ENCODE measurements at places on chromosomes 3 and 15.
A peak's percentile ranks its signal among the peaks of the same experiment; 100 is the strongest.

DNA sequence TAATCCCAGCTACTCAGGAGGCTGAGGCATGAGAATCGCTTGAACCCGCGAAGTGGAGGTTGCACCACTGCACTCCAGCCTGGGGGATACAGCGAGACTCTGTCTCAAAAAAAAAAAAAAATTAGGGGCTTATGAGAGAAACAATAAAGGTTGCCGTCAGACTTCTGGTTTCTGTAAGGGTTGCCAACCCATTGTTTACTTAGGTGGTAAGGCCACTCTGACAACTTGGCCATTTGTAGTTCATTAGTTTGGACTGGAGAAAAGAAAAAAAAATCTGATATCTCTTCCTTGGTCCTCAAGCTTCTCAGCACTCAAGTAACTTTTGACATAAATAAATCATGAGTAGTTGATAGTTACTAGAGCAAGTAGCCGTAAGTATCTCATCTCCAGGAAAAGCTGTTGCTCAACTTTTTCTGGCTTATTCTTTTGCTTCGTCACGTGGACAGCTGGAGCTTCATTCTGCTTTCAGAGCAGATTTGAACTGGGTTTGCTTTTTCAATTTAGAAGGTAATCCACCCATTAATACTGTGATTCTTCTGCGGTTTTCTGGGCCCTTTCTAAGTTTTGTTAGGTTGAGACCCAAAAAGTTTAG is 9.4 kb downstream of the SNX1 start:
- DNase-seq: no peak

- DNase-seq: no peak
Measured at GRCh38 chr3:52705438-52705687, 228 bp downstream of the GLT8D1 start.

DNA sequence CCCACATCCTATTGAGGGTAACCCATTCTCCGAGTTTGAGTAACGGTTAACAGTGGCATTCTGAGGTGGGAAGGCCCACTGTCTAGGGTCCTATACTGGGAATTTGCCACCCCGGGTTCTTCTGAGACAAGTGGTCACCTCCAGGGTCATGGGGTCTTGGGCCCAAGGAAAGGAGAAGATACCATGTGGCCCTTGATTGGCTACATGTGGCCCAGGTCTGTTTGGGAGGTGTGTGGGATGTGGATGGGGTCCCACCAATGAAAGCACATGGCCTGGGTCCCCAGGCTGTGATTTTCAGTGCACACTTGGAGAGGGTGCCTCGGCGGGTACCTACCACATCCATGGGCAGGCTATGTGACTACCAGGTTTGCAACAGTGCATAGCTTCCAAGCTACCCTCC is 214.4 kb downstream of the UBE3A start:
- DNase-seq: no peak

DNA sequence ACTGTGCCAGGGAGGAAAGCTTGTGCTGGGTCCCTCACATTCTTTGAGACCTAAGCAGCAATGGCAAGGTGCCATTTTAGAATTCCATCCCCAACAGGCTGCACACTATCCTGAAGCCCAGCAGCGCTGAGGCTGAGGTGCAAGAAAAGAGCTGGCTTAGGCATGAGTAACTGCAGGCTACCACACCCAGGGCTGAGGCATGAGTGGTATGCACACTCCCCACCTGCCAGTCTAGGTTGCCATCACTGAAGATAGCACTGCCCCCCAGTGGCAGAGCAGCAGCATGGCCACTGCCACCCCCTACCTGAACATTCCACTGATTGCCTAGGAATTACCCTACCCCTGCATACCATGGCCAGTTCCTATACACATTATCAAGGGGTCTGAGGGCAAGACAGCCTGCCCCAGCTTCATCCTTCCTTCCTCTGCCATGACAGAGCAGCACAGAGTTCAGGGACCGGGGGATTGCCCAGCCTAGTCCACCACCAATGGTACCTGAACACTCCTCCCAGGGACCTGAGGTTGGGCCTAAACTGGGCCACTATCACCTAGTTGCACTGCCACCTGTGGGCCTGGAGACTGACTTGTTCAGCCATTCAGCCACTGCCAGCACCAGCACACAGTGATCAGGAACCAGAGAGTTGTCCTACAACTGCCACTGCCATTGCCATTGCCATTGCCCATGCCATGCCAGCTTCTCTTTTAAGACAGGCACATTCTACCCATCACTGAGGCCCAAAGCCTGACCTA is 129.8 kb downstream of the SATB1 start:
- no peak for DNase-seq

GRCh38 chr15:68054628-68055223 is 611 bp downstream of the PIAS1 start:
- DNase-seq: no peak

- no peak for DNase-seq
Measured at GRCh38 chr3:179591313-179591712, 13.1 kb downstream of the MRPL47 start.

GRCh38 chr3:62187022-62187431 is 186.3 kb downstream of the FEZF2 start:
- DNase-seq: no peak

GRCh38 chr15:82936966-82937711 is 15.4 kb downstream of the HOMER2 start:
- no peak for DNase-seq

- DNase-seq: no peak
Measured at GRCh38 chr3:10371167-10371566, 50.3 kb upstream of the SEC13 start.

- no peak for DNase-seq
Measured at GRCh38 chr3:84125201-84125721, 833.5 kb upstream of the CADM2 start.

GRCh38 chr15:101320501-101321052 is 25.5 kb upstream of the SNRPA1 start:
- DNase-seq: no peak

- no peak for DNase-seq
Measured at GRCh38 chr3:150747886-150748683, 14.9 kb downstream of the SIAH2 start.

GRCh38 chr3:137148917-137149316 is 191.1 kb downstream of the IL20RB start:
- DNase-seq: no peak

DNA sequence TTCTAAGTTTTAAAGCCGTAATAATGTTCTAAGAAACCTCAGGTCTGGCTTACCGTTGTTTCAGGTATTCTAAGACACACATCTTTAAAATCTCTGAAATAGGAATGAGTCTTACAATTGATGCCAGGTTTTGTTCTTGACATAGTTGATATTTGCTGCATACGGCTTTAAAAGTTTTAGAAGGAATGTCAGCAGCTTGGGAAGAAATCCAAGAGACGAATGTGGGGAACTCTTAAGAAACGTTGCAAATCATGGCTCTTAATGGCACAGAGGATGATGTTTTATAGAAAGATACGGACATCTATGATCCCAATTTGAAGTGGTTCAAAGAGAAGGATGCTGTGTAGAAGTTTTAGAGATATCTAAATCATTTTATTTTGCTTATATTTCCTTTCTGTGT is 11.5 kb downstream of the NUDT16 start:
- DNase-seq: no peak

GRCh38 chr3:143352850-143353550 is 233.4 kb downstream of the CHST2 start:
- no peak for DNase-seq

DNA sequence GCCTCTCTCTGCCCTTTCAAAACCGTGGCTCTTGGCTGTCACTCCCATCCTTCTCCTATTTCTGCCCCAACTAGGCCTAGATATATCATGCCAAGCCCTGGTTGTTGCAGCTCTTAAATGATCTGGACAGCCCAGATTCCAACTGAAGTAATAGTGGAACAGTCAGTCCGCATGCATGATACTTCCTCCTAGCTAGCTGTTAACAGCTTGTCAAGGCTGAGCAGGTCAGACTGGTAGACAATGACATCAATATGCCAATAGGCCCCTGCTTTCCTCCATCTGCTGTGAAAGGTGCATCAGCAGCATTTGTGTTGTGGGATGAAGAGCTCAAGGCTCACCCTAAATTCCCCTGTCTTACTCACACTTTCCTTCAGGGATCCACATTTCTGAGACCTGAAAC is 527.7 kb upstream of the TGFBR2 start:
- no peak for DNase-seq

DNA sequence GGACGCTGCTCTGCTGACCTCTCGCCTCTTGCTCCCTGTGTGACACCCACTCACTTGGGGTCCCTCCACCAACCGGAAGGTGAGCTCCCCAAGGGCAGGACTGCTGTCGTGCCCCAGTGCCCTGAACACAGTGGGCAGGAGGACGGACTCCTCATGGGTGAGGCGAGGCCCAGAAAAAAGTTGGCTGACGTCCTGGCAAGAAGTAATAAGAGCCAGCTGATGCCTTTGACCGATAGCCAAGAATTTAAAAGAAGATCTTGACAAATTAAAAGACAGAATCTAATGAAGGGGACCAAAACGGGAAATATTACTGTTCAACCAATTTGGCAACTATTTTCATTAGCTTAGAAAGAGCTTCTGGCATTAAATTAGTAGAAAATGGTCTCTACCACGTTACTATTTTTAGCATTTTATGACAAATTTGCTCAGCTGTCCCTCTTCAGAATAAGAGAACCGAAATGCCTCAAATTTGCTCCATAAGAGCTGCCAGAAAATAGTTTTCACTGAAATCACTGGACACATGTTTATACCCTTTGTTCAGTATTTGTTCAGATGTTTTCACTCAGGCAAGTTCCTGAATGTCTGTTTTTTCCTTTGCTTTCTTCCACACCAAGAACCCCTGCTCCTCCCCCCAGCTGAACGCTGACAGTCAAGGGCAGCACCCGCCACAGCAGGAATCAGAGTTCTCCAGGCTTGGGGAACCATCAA is 60.5 kb downstream of the XXYLT1 start:
- no peak for DNase-seq

- peak; percentile 17 for DNase-seq
Measured at GRCh38 chr15:66293419-66294156, at the start of gene DIS3L. Gene DIS3L, plus strand, starts transcription at chr15:66293568. Its CDS starts 29 bp downstream, at chr15:66293597.

- no peak for DNase-seq
Measured at GRCh38 chr3:193790086-193790990, 197.3 kb downstream of the OPA1 start.

GRCh38 chr3:10286596-10287295 is 6.0 kb downstream of the GHRL start:
- DNase-seq: no peak

- no peak for DNase-seq
Measured at GRCh38 chr15:61256231-61256630, 27.1 kb upstream of the RORA start.

GRCh38 chr3:188156056-188156455 is 2.1 kb downstream of the LPP start:
- no peak for DNase-seq

DNA sequence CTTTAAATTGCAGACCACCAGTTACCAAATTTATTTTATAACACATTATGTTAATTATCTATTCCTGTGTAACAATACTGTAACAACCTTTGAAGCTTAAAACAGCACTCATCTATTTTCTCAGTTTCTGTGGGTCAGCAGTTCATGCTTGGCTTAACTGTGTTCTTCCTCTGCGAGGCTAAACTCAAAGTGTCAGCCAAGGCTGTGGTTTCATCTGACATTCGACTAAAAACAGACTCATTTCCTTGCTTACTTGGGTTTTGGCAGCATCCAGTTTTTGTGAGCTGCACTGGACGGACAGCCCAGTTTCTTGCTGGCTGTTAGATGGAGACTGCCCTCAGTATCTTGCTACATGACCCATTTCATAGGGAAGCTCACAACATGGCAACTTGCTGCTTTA is 247.3 kb upstream of the KCNH8 start:
- DNase-seq: no peak

DNA sequence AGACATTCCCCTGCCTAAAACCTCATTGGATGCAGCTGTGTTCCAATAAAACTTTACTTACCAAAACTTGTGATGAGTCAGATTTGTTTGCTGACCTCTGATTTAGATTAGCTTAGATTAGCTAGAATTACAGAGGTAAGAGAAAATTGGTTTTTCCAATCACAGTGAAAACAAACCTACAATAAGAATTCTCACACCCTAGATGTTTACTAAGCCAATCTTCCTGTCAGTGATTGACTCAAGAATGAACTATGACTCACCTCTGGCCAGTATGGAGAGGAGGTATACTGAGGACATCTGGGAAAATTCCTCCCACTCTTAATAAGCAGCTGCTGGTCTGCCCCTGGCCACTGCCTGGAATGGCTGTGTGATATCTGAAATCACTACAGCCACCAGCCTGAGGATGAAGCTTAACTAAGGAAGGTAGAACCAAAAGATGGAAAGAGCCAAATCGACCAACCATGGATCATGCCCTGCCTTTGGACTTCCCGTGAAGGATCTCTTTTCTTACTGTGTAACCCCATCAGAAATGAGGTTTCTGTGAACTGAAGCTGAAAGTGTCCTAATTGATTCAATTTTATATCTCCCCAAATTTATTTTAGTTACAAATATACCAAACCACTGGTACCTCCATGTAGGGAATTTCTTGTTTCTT is 19.0 kb upstream of the GHSR start:
- no peak for DNase-seq

GRCh38 chr3:165796701-165797100 is 40.5 kb downstream of the BCHE start:
- DNase-seq: no peak

- no peak for DNase-seq
Measured at GRCh38 chr3:52790337-52790736, 4.3 kb upstream of the ITIH3 start.

DNA sequence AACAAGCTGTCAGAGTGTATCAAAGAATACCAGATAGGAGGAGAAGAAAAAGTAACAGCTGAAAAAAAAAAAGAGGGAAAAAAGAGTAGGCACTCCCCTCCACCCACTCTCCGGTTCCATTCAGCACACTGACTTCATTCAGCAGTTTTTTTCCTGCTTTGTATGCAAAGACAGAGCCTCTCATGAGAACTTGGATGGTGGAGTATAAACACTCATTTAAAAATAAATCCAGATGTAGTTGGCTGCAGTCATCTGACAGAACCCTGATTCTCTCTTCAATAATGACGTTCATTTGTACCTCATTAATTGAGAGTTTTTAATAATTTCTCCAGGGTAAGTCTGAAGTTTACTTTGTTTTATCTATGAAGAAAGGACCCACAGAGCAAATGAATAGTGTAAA is 81.0 kb downstream of the TMEM108 start:
- no peak for DNase-seq

Measured in stimulated activated CD4-positive, alpha-beta T cell treated with anti-CD3 and anti-CD28 coated beads, Interleukin-1b, Interleukin-23, amount 100 ng/mL, for 1 hour (primary cell).